DMS79 treated with DMSO at 0.1 percent for 48 hours (cell line): ENCODE measurements at places on chromosomes 12 and 14.
A peak's percentile ranks its signal among the peaks of the same experiment; 100 is the strongest.

- no peak for DNase-seq
Observed at GRCh38 chr14:91388551-91388975, 29.1 kb downstream of the CCDC88C start.

DNA sequence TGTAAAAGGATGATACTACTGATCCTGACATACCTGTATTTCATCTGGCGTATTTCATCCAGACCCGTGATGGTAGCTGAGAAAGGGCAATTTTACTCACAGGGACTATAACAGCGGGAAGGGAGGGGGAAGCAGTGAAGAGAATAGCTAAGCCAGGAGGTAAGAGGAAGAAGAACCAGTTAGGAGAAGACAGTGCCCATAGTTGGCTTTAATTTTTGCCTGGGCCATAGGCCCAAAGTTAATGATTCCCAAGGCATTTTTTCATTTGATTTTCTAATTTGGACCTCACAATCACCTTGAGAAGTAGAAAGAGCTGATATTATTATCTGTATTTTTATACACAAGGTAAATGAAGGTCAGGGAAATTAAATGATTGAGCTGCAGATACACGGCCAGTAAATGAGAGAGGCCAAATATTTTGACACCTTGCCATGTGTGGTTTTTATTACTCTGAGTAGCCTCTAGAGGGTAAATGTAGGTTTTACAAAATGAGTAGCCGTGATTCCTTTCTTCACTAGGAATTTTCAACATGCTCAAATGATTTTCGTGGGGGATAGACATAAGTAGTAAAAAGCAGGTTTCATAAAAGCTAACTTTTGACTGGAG, 382.2 kb downstream of the FUT8 start:
- no peak for DNase-seq

DNA sequence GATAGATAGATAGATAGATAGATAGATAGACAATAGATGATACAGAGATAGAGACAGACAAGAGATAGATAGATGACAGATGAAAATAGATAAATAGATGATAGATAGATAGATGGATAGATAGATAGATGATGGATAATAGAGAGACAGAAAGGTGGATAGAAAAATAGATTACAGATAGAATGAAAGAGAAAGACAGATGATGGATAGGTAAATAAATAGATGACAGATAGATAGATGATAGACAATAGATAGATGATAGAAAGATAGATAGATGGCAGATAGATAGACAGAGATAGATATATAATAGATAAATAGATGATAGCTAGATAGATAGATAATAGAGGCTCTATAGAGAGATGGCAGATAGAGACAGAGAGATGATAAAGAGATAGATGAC, 523.0 kb downstream of the BCL11B start:
- DNase-seq, result no peak

- no peak for DNase-seq
Observed at GRCh38 chr12:123033392-123034021, 53.0 kb downstream of the ARL6IP4 start.

DNA sequence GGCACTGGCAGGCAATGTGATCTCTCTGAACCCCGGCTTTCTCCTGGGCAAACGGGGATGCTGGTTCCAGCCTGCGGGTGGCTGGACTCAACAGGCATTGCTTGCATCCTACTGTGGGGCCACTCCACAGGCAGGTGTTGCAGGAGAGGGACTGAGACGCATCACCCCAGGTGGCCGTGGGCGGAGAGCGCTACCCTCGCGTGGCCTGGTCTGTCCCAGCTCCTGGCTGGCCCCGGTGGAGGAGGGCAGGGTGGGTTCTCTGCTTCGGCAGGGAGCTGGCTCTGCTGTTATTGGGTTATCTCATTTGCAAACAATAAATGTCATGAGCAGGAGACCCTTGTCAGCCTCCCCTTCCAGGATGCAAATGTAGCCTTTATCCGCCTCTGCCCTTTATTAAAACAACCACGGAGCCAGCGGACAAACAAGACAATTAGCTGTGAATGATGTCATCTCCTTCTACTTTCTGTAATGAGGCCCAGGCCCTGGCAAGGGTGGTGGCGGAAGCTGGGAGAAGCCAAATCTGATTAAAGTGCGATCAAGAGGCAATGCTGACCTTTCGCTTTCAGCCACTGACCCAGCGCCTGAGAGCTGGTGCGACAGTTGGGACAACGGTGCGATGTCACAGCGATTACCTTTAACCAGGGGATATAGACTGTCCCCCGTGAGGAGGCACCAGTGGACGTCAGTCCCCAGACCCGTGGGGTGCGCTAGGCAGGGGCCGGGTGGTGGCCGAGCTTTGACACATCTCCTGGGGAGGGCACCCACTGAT, 161.8 kb downstream of the KIF26A start:
- peak; percentile 18 for DNase-seq

GRCh38 chr14:85380881-85381280, 149.1 kb upstream of the FLRT2 start:
- no peak for DNase-seq

DNA sequence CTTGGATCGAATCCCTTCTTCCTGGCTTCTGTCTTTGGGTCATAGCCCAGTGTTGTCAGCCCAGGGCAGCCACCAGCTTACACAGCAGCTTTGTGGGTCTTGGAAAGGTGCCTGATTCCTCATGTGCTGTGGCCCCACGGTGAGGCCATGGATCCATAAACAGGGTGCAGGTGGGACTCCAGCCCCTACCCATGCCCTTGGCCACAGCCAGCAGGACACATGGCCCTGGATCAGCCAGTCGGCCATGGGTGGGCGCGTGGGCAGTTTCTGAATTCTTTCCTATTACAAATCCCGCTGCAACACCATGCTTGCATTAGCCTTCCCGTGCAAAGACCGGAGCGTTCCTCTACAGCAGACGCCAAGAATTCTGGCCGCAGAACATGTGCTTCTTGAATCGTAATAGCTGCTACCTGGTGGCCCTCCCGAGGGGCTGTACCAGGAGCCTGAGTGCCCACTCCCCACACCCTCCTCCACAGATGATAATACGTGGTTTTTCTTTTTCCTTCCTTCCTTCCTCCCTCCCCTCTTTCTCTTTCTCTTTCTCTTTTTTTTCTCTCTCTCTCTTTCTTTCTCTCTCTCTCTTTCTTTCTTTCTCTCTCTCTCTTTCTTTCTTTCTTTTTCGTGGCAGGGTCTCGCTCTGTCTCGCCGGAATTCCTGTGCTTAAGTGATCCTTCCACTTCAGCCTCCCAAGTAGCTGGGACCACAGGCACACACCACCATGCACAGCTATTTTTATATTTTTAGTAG, 2.9 kb upstream of the MMP17 start:
- DNase-seq, result no peak

DNA sequence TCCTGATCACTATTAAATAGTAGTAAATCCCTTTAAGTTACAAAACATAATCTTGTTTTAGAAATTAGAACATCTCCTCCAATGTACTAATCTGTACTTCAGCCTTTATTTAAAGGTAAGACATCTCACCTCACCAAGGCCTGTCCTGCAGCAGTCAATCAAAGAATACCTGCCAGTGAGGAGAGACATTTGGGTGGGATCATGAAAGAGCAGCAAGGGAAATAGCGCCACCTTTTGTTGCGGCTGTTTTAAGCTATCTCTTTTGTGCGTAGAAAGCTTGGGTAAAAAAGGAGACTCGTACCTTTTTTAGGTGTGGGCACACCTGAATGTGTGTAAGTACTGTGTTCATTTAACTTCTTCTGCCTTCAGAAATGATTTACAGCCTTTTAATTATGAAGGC, 117.8 kb upstream of the TMTC1 start:
- DNase-seq, result no peak
